Fibroblast of the conjunctiva (primary cell): ENCODE measurements at places on chromosomes 16 and 17.

DNA sequence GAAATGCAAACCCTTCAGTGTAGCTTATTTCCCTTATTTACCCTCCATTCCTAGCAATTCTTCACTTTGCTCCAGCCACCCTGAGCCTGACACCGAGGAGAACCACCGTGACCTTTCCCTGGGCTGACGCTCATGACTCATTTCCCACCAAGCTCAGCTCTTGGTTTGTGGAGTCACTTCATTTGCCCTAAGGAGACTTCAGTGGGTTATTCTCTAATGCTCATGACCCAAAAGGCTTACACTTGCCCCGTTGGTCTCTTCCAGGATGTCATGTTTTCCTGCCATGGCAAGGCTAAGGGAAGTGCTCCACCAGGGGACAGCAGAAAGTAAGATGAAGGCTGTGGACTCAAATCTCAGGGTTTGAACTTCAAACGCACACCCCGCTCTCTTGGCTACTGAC, 161.0 kb downstream of the CBLN1 start:
- no peak for DNase-seq

DNA sequence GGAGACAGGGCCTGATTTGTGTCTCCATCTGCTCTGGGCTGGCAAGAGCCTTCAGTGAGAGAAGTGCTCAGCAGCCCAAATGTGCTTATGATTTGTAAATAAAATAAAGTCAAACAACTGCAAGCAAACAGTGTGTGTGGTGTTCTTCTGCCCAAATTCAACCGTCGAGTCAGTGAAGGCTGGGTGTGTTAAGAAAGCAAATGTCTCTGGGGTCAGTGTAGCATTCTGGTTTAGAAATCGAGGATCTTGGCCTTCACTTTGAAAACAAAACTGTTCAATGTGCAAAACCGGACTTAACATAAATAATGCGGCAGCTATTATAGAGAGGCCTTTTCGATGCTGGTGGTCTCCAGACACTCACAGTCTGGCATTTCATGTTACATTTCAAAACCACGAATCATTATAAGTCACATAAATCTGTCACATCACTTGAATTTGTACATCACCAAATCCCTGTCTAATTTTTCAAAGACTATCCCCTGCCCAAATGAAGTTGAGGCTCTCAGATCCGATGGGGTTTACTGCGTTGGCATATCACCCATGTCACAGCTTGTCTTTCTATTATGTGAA, 158.6 kb upstream of the MYOCD start:
- DNase-seq = no peak

GRCh38 chr16:15822957-15823356, 33.9 kb downstream of the MYH11 start:
- no peak for DNase-seq

DNA sequence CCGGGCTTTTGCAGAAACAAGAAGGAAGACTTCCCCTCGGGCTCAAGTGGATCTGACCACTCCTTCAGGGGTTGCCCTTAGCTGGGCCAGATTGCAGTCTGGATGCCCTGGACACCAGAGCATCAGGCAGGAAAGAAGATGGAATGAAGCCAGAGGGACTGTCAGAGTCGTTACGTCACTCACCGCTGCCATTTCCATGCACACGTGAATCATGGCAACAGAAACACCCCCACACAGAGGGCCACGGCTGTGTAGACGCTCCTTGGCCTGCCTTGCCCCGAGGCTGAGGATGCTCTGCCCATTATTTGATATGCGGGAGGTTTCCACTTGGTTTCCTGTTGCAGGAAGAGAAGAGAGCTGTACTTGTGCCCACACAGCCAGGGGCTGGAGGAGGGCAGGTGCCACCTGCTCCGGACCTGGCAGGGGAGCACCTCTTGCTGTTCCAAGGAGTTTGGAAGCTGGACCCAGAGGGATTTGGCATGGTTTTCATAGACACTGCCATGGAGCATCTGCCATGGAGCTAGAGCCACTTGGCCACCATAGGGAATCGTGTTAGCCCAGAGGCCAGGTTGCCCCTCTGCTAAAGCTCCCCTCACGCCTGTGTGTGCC, 29.4 kb downstream of the RBFOX3 start:
- DNase-seq = no peak

GRCh38 chr17:17681187-17681743, at the start of gene RAI1:
RAI1 (plus strand) TSS chr17:17681458; CDS start chr17:17792949, 111,491 bp downstream.
- peak; percentile 51 for DNase-seq

GRCh38 chr17:42287305-42287976, 857 bp upstream of the STAT5A start:
- DNase-seq = no peak

DNA sequence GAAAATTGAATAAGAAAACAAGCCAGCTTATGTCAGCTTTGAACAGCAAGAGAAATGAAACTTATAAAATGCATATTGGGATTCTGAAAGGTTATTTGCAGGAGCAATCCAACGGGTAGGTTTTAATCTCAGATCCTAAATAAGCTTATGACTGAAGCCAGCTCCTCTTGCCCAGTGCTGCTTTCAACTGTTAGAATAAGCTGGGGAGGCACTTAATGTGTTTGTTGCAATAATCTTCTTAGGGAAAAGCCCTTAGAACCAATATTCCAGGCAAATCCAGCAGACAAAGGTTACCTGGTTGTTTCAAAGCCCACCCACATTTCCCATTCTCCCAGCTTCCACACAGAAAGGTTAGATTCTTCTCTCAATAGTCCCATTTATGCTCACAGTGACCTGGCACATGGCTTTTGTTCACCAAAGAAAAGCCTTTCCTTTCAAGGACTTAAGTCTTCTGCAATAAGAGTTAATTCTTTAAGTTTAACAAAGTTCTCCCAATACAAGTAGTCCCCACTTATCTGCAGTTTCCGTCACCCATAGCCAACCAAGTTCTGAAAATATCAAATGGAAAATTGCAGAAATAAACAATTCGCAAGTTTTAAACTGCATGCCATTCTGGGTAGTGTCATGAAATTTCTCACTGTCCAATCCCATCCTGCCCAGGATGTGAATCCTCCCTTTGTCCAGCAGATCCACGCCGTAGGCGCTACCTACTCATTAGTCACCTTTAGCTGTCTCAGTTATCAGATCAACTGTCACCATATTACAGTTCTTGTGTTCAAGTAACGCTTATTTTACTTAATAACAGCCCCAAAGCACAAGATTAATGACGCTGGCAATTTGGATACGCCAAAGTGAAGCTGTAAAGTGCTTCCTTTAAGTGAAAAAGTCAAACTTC, 5.9 kb downstream of the TEX2 start:
- DNase-seq = no peak

GRCh38 chr16:68275611-68276191, 11.4 kb downstream of the SLC7A6 start:
- DNase-seq = no peak

DNA sequence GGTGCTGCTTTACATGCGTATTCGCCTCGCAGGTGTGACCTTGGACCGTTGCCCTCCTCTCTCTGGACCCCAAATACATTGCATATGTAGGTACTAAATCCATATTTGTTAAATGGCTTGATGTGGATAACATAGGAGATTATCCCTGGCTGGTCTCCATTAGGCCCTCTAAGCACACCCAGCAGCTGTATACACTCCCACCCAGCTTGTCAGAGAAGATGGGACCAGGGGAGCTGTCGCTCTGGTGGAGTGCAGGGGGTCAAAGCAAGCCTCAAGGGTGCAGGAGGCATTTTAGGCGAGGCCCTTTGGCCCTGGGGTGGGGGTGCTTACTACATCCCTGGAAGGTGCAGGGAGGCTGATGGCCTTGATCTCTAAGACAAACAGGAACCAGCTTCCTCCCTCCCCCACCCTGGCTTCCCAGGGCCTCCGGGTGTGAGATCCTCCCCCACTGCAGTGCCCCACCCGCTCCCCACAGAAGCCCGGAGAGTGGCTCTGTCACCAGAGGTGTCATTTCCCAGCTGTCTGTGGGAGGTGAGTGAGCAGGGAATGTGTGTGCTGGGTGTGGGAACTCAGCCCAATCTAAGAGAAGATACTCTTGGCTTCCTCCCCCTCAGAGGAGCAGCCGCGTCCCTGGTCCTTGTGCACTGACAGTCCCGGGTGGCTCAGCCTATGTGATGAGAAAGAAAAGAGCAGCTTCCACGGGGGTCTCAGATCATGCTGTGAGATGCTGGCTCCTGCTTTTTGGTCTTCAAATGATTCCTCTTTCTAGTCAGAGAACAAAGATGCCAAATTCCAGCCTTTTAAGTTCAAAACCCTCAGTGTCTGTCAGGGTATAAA, 1.4 kb upstream of the VAMP2 start:
- DNase-seq = no peak

GRCh38 chr17:16924696-16925440, 47.0 kb downstream of the TNFRSF13B start:
- no peak for DNase-seq

- DNase-seq = no peak
Observed at GRCh38 chr17:82964851-82965341, 114.5 kb upstream of the METRNL start.

DNA sequence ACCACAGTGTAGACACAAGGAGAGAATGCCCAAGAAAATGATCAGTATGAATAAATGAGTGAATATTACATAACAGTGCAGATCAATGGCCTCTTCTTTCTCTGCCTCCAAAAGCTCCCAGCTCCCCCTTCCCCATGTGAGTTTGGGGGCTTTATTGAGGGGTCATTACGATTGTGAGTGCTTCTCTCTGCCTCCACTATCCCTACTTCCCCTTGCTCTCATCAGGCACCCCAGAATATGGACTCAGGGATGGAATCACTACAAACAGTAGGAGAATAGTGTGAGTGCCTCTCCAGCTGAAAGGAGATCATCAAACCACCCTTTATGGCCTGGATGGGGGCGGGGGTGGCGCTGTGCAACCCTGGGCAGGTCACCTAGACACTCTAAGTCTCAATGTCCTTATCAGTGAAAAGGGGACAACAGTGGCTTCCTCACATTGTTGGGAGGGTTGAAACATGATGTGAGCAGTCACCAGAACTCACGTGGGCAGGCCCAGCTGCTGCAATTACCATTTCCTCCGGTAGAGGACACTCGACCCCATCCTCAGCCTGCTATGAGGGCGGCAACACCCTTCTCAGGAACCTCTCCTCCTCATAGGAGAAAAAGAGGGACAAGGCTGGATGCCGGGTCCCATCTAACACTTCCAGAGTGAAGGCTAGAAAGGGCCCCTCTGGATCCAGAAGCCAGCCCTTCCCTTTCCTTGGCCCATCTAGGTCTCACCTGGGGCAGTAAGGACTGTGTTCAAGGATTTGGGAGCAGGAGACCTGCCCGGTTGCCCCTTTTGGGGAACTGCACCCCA, 2.1 kb upstream of the EPOP start:
- DNase-seq = peak; percentile 74

DNA sequence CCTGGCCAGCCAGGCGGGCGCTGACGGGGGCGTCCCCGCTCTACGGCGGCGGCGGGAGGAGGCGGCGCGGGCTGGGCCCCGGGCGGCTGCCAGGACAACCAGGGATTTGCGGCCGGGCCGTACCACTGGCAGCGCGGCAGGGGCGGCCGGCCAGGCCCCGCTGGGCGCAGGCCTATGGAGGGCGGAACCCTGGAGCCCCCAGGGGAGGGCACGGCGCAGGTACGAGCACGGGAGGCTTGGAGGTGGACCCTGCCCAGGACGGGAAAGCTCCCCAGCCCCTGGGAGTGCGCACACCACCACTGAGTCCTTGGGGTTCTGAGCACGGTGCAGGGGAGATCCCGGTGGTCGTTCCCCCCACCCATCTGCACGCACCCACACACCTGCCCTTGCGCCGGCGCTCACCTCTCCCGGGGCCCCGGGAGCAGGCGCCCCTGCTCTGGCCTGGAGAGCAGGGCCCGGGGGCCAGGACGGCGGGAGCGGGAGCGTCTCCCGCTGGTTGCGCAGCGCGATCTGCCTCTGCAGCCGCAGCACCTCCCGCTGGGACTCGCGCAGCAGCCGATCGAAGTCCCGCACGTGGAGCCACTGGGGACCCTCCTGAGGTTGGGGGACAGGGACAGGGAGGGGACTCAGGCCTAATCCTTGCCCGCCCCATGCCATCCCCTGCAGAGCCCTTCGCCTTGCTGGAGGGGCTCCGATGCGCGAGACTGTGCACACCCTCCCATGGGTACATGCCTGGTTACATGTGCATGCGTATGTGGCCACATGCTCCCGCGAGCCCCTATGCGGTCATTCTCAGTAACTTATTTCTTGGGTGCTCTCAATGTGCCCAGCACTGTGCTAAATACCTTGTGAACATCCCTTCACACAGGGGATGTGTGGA, 3.9 kb downstream of the TSPOAP1 start:
- no peak for DNase-seq

- DNase-seq = no peak
Observed at GRCh38 chr16:75620326-75621169, 2.5 kb downstream of the ADAT1 start.

DNA sequence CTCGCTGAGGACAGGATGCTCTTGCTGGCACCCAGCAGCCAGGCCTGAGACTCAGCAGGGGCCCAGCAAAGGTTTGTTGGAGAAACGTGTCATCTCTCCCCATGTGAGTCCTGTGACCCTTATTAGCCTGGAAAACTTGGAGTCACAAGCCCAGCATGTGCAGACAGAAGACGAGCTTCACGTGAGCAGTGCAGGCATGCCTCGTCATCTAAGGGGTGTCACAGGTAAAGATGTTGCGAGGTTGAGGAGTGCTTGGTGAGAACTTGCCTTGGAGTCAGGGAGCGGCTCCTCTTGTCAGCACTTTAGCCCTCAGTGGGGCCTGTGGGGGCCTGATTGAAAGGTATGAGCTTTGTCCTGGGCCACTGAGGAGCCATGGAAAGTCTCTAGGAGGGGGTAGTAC, 2.1 kb upstream of the CTRL start:
- no peak for DNase-seq

DNA sequence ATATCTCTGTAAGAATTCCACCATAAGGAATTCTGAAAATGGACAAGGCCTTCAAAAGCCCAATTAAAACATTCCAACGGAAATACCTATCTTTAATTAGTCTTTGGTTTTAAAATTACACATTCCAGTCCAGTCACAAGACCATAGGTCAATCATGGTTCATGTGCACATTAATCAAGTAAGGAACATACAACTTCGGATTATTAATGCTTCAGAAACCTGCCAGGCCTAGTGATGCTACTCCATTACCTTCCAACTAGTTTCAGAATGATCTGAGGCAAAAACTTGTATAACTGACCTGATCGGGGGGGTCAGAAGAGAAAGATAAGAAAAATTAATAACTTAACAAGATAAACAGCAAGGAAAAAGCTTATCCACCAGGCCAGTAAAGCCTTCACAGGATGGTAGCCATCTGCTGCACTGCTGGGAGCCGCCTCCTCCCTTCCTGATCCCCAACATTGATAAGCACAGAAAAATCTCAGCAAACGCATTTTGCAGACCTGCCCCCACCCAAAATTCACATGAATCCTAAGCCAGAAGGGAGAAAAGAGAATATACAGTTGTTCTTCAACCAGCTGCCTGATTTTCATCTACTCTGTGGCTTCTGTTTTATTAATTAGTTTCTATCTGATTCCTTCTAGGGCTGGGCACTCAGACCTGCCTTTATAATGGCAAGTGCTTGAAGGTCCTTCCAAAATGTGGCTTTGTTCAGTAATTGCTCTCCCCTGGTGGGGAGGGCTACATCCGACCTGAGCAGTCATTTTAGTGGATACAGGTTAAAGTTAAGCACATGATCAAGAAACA, 6.0 kb downstream of the SDR42E1 start:
- no peak for DNase-seq

DNA sequence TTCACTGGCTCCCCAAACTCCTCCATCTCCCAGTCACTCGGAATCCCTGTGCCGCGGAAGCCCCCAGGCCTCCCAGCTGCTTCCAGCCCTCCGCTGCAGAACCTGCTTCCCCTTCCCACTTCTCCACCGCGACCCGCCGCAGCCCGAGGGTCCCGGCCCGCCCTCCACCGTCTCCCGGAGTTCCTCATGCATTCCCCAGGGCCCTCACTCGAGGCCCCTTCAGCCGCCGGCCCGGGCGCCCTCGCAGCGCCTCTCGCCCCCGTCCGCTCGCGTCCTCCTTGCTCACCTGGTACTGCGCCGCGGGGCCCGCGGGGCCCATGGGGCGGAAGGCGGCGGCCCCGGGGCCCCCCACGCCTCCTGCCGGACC, 329 bp downstream of the SMARCD2 start:
- no peak for DNase-seq
